ENCODE measurements at places on chromosomes 12 and 14.

DNA sequence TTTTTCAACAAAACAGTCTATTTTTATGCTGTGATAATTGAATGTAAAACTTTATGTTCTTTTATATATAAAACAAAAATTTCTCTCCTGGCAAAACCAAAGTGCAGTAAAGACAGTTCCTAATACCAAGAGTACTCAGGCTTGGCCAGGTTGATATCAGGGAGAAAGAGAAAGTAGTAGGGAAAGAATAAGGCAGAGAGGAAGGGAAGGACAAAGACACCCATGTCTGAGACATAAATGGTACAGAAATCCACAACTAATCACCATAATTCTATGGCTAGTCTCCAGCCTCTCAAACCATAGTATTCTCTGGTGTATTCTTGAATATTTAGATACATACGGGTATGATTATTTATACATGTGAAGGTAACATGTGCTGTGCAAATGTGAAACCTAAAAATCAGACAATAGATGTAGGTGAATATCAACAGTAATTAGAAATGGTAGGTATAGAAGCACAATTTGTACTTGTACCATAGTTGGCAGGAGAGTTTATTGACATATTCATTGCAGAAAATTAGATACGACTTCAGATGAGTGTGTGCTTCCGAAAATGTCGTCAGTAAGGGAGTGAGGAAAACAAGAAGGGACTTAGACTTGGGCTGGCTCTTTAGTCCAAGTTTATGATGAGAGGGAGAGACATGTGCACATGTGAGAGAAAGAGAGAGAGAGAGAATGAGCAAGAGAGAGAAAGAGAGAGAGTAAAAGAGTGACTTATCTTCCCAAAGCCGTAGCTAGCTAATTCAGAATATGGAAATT is 230.8 kb upstream of the NPAS3 start:
- no peak overlapping the region for H3K27ac ChIP-seq
- H3K27me3 ChIP-seq: peaks cover 2% of the 10 kb centered on the region
- no peak overlapping the region for H3K4me3 ChIP-seq
- H3K4me1 ChIP-seq: no peaks in the 10 kb centered on the region
- no peaks in the 10 kb centered on the region for H3K36me3 ChIP-seq
- DNase-seq: no peak

GRCh38 chr12:129127771-129128170 is 274.5 kb downstream of the GLT1D1 start:
- no peaks in the 10 kb centered on the region for H3K36me3 ChIP-seq
- DNase-seq: no peak
- no peak overlapping the region for H3K4me3 ChIP-seq
- H3K27me3 ChIP-seq: no peaks in the 10 kb centered on the region
- H3K4me1 ChIP-seq: no peaks in the 10 kb centered on the region

DNA sequence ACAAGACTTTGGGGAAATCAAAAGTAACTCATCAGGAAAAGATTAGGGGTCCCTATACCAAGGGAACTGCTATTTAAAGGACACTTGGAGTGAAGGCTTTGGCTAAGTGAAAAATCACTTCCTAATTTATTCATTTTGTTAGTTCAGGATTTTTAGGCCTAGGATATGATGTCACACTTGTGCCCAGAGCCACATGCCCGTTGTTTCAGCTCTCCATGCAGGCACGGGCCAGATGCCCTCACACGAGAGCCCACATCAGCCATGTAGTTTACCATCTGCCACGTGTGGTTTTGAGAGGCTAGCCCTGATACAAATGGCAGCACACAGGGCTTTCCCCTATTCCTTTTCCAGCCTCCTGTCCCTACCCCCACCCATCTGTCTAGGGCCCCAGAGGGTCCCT is 11.9 kb upstream of the LRP1-AS start:
- H3K36me3 ChIP-seq: no peaks in the 10 kb centered on the region
- no peak overlapping the region for H3K4me3 ChIP-seq
- no peak overlapping the region for H3K27ac ChIP-seq
- no peaks in the 10 kb centered on the region for H3K4me1 ChIP-seq

GRCh38 chr12:43325786-43326185 is 226.2 kb downstream of the ADAMTS20 start:
- H3K4me1 ChIP-seq: no peaks in the 10 kb centered on the region
- no peaks in the 10 kb centered on the region for H3K36me3 ChIP-seq
- no peak for DNase-seq
- no peaks in the 10 kb centered on the region for H3K27me3 ChIP-seq

DNA sequence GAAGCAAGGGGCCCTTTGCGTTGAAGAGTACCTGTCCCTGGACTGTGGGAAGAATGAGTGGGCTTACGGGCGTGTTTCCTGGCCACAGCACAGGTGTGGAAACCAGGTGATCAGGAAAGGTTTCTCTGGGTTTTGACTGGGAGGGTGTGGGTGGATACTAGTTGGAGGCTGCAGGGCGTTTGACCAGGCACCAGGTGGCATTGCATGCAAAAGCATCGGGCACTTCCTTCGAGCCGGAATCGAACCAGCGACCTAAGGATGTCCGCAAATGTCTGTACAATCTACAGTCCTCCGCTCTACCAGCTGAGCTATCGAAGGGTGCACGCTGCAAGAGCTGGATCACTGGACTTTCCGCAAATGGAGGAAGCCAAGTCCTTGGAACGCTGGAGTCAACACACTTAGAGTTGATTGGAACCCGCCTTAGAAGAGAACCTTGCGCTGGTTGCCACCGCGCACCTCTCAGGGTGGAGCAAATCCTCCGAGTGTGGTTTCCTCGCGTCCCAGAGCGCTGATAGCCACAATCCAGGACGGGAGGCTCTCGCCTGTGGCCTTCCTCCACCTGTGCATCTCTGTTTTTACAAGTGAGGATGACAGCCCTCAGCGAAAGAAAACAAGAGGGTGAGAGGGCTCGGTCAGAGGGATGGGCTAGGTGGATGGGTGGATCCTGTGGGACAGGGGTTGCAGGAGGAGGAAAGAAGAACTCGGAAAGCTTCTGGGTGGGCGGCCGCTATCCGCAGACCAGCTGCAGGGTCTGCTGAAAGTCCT is 21.2 kb upstream of the RNASE4 start:
- H3K4me1 ChIP-seq: no peaks in the 10 kb centered on the region
- H3K36me3 ChIP-seq: no peaks in the 10 kb centered on the region
- H3K4me3 ChIP-seq: peak overlapping the region; percentile 34
- peak; percentile 49 for DNase-seq

- no peak for DNase-seq
- H3K27ac ChIP-seq: no peak overlapping the region
- no peaks in the 10 kb centered on the region for H3K36me3 ChIP-seq
- H3K4me3 ChIP-seq: no peak overlapping the region
- no peaks in the 10 kb centered on the region for H3K27me3 ChIP-seq
- H3K4me1 ChIP-seq: no peaks in the 10 kb centered on the region
Measured at GRCh38 chr12:91562476-91562875, 379.9 kb upstream of the DCN start.

GRCh38 chr14:52086711-52087110 is 17.9 kb upstream of the NID2 start:
- no peaks in the 10 kb centered on the region for H3K36me3 ChIP-seq
- peaks cover 5% of the 10 kb centered on the region for H3K27me3 ChIP-seq
- H3K4me1 ChIP-seq: no peaks in the 10 kb centered on the region

DNA sequence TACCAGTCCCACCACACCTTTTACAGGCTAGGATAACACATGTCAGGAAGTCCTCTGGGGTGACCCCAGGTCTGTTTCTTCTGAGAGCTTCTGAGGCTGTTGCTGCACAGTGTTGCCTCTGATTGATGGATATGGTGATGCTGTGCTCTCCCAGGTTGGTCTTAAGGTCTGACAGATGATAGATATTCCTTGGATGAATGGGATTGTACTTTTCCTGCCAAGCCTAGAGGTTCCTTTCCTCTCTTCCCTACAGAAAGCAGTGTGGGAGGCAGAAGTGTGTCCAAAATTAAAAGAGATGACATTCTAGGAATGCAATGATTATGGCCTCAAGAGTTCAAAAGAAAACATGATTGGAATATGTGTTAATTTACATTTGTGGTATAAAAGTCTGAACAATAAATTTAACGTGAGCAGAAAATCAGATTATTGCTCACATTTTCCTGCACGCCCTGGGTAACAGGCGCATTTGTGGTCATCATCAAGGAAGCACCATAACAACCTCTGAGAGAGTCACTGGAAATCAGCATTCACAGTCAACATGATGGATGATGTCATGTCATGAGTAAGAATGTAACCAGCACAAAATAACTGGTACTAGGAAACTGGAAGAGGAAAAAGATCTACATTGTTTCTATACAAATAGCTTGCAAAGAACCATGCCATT is 73.7 kb downstream of the BBS10 start:
- peaks cover 45% of the 10 kb centered on the region for H3K4me1 ChIP-seq
- peak; percentile 56 for DNase-seq
- peak overlapping the region; percentile 87 for H3K27ac ChIP-seq
- H3K36me3 ChIP-seq: no peaks in the 10 kb centered on the region
- H3K4me3 ChIP-seq: no peak overlapping the region
- no peaks in the 10 kb centered on the region for H3K27me3 ChIP-seq

DNA sequence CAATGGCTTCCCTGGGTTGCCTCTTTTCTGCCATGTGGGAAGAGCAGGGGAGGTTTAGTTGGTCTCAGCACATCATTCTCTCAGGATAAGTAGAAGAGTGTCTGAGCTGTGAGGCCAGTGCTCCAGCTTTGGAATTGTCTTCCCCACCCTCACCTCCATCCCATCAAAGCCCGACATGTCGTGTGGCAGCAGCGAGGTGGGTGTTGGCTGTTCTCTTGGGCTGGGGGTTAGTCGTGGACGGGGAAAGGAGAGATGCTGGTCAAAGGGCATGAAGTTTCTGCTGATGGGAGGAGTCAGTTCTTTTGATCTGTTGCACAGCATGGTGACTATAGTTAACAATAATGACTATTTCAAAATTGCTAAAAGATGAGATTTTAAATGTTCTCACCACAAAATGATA is 404.2 kb downstream of the TMEM121 start:
- H3K27me3 ChIP-seq: no peaks in the 10 kb centered on the region
- H3K27ac ChIP-seq: no peak overlapping the region
- no peak overlapping the region for H3K4me3 ChIP-seq
- no peaks in the 10 kb centered on the region for H3K4me1 ChIP-seq
- no peak for DNase-seq

DNA sequence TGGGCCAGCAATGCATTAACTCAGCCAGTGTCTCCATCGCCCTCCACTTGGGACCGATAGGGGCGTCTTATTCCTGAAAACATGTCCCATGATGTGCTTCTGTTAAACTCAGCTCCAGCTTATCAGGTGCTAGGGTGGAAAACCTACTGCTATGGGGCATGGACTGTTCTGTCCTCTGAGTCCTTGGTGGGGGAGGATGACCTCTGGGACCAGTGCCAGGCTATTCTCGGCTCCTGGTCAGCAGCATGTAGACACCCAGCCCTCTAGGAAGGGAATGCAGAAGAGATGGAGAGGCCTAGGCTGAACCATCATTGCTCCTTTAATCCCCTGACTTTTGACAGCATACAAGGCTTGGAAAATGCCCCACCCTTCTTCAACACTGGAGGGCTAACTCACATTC is 486.2 kb downstream of the MED13L start:
- no peaks in the 10 kb centered on the region for H3K4me1 ChIP-seq
- DNase-seq: no peak
- H3K36me3 ChIP-seq: no peaks in the 10 kb centered on the region
- H3K27me3 ChIP-seq: no peaks in the 10 kb centered on the region
- no peak overlapping the region for H3K27ac ChIP-seq

GRCh38 chr12:89082370-89082753 is 269.9 kb downstream of the DUSP6 start:
- peaks cover 46% of the 10 kb centered on the region for H3K4me1 ChIP-seq
- no peak overlapping the region for H3K27ac ChIP-seq
- peak; percentile 25 for DNase-seq
- no peaks in the 10 kb centered on the region for H3K27me3 ChIP-seq
- H3K36me3 ChIP-seq: no peaks in the 10 kb centered on the region

DNA sequence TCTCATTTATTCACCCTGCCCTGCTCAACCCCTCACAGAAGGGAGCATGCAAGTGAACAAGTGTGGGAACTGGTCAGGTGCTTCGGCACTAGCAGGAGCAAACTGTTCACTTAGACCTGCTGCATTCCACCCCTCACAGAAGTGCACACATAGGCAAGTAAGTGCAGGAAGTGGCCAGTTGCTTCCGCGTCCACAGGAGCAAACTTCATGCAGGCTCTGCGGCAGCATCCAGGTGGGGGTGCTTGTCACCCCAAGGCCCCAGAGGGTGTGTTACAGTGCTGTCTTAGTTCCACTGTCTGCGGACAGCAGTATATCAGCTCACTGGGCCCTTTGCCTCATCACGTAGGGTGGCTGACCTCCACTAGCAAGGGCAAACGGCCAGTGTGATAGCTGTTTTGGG is 167.3 kb upstream of the AVPR1A start:
- no peaks in the 10 kb centered on the region for H3K36me3 ChIP-seq
- DNase-seq: no peak
- peaks cover 2% of the 10 kb centered on the region for H3K27me3 ChIP-seq
- H3K4me3 ChIP-seq: no peak overlapping the region
- no peaks in the 10 kb centered on the region for H3K4me1 ChIP-seq
- no peak overlapping the region for H3K27ac ChIP-seq

All from endothelial cell of umbilical vein (primary cell).